ENCODE measurements at places on chromosomes 7 and 10.

DNA sequence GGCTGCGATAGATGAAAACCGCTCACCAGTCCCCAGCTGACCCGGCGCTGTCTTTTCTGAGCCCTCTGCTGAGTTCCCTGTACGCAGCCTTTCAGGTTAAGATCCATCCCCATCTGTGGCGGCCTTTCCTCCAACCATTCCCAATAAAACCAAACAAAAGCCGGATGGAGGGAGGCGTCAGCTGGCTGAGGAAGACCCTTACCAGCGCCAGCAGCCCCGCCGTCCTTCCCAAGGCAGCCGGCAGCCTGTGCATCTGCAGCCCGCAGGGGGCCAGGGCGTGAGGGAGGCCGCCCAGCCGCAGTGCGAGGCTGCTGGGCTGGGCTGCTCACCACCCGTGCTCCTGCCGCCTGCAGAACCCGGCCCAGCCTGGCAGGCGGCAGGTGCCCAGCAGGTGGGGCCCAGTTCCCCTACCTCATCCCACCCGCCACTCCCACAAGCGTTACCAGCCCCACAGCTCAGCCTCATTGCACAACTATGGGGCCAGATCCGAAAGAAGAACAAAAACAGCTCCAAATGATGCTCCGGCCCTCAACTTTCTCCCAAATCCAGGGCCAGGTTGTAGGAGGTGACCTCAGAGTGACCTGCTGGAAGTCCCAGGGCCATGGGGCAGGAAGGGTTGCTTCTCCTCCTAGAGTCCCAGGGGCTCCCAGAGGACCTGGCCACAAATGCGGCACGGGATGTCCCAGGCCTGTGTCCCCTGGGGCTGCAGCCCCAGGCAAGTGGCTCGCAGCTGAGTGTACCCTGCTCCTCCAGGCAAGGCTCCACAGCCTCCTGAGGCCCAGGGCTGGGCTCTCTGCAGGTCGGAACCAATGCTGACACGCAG, 23.8 kb downstream of the PAPOLB start:
- H3K36me3 ChIP-seq, result no peaks in the 10 kb centered on the region
- no peak for DNase-seq
- H3K4me1 ChIP-seq, result no peaks in the 10 kb centered on the region
- H3K27me3 ChIP-seq, result no peaks in the 10 kb centered on the region
- H3K4me3 ChIP-seq, result no peak overlapping the region

DNA sequence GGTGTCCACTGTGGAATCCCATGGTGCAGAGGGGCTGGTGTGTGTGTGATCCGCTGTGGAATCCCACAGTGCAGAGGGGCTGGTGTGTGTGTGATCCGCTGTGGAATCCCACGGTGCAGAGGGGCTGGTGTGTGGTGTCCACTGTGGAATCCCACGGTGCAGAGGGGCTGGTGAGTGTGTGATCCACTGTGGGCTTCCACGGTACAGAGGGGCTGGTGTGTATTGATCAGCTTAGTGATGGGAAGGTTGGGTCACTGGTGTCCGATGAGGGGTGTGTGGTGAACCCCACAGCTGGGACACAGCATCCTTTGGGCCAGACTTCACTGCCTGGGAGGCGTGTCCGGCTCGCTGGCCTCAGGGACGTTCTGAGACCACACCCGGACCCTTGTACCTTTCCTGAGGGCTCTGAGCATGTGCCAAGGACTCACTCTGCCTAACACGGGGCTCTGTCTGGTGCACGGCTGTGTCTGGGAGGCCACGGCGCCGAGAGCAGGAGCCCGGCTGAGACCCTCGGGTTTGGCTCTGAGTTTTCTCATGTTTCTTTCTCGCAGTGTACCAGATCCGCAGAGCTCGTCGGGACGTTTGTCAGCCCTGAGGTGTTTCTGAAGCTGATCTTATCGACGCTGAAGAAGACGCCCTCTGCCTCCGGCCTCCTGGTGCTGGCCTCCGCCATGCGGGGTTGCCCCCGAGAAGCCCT, 29.3 kb upstream of the PRKAR1B start:
- H3K36me3 ChIP-seq, result peaks cover 25% of the 10 kb centered on the region
- no peak overlapping the region for H3K27ac ChIP-seq
- H3K4me3 ChIP-seq, result no peak overlapping the region
- peaks cover 5% of the 10 kb centered on the region for H3K4me1 ChIP-seq

GRCh38 chr7:55185321-55185802, 166.5 kb downstream of the EGFR start:
- no peak for DNase-seq
- peaks cover 3% of the 10 kb centered on the region for H3K27me3 ChIP-seq
- H3K4me3 ChIP-seq, result no peak overlapping the region
- H3K27ac ChIP-seq, result no peak overlapping the region
- no peaks in the 10 kb centered on the region for H3K4me1 ChIP-seq

DNA sequence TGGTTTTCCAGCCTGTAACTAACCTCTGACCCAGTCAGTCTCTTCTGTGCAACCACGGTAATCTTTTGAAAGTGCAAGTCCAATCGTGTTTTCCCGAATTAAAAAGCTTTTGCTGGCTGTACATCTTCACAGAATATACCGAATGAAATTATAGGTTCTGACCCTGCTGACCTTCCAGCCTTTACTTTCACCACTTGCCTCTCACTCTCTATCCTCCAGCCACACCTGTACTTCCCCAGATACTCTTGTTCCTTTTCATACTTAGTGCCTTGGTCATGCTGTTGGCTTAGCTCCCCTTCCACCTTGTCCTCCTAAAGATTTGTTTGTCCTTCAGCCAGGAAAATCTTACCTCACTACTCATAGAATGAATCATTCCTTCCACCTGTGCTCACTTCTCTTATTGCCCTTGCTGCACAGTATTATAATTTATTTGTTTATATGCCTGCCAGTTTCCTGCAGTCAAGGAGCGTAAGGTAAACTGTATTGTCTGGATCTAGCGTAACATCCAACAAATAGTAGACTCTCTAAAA, 2.3 kb upstream of the PNPLA8 start:
- H3K4me1 ChIP-seq, result peaks cover 25% of the 10 kb centered on the region
- H3K27ac ChIP-seq, result peak overlapping the region; percentile 17
- DNase-seq, result no peak
- H3K27me3 ChIP-seq, result peaks cover 3% of the 10 kb centered on the region

- no peak for DNase-seq
- H3K27me3 ChIP-seq, result no peaks in the 10 kb centered on the region
These were observed 256.9 kb downstream of the MDFIC start for GRCh38 chr7:115178835-115179234.

- no peak overlapping the region for H3K27ac ChIP-seq
- H3K4me1 ChIP-seq, result no peaks in the 10 kb centered on the region
- no peak for DNase-seq
- no peaks in the 10 kb centered on the region for H3K27me3 ChIP-seq
- no peak overlapping the region for H3K4me3 ChIP-seq
These were observed 99.0 kb downstream of the KIAA1217 start for GRCh38 chr10:24307696-24308485.

- H3K4me3 ChIP-seq, result peak overlapping the region; percentile 72
- no peak for DNase-seq
- peaks cover 13% of the 10 kb centered on the region for H3K36me3 ChIP-seq
- no peaks in the 10 kb centered on the region for H3K27me3 ChIP-seq
These were observed 40.0 kb upstream of the PFKFB3 start for GRCh38 chr10:6162589-6163356.

DNA sequence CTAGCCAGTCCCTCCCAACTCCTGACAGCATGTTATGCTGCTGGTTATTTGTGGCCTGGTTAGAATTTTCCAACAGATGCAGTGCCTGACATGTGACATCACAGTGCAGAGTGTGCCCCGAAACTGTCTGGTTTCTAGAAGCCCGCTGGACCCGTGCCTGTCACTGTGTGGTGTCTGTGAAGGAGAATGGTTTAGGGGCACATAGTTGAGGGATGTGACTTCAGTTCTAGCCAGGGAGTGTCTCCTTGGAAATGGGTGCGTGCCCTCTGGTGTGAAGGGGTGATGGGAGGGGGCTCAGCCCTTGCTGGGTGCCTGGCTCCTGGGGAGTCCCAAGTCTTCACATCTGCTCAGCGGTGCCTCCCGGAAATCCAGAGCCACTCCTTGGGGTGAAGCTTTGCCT, 303.6 kb downstream of the GLRX3 start:
- H3K27me3 ChIP-seq, result no peaks in the 10 kb centered on the region
- no peak overlapping the region for H3K4me3 ChIP-seq
